ENCODE measurements at places on chromosomes 4 and X.

GRCh38 chr4:108142870-108143269, 25.9 kb downstream of the LEF1 start:
- DNase-seq, result no peak

- no peak for DNase-seq
Measured at GRCh38 chrX:49842621-49843020, 13.5 kb downstream of the PAGE4 start.

GRCh38 chr4:3176367-3177229, 72.4 kb upstream of the MSANTD1 start:
- no peak for DNase-seq

DNA sequence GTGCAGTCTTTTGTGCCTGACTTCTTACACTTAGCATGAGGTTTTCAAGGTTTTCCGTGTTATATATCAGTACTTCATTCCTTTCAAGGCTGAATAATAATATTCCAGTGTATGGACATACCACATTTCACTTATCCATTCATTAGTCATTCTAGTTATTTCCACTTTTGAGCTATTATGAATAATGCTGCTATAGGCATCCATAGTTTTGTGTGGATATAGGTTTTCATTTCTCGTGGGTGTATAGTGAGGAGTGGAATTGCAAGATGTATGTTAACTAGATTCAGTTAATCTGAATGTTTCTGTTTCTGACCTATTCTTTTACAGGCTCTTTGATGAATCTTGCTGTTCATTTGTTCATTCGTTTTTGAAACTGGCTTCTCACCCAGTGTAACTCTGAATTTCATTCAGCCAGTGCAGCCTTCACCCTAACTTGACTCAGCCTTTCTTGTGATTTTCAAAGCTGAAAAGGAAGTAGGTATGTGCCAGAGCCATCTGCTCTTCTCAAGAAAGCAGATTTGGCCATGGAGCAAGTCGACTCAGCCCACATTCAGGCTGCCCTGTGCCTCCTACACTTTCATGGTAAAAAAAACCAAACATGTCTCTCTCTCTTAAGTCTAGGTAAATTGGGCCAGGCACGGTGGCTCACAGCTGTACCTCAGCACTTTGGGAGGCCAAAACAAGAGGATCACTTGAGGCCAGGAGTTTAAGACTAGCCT, 56.3 kb upstream of the NOCT start:
- DNase-seq, result no peak

DNA sequence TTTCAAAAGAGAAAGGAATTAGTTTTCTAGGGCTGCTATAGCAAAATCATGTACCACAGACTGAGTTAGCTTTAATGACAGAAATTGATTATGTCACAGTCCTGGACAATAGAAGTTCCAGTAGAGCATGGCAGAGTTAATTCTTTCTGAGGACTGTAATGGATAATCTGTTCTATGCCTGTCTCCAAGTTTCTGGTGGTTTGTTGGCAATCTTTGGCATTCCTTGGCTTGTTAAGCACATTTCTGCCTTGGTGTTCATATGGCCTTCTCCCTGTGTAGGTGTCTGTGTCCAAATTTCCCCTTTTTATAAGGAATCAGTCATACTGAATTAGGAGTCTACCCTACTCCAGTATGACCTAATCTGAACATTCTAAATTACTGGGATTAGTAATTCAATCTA, 336.1 kb upstream of the PABPC4L start:
- DNase-seq, result no peak

GRCh38 chr4:77002321-77003107, 53.0 kb downstream of the SEPTIN11 start:
- DNase-seq, result no peak

DNA sequence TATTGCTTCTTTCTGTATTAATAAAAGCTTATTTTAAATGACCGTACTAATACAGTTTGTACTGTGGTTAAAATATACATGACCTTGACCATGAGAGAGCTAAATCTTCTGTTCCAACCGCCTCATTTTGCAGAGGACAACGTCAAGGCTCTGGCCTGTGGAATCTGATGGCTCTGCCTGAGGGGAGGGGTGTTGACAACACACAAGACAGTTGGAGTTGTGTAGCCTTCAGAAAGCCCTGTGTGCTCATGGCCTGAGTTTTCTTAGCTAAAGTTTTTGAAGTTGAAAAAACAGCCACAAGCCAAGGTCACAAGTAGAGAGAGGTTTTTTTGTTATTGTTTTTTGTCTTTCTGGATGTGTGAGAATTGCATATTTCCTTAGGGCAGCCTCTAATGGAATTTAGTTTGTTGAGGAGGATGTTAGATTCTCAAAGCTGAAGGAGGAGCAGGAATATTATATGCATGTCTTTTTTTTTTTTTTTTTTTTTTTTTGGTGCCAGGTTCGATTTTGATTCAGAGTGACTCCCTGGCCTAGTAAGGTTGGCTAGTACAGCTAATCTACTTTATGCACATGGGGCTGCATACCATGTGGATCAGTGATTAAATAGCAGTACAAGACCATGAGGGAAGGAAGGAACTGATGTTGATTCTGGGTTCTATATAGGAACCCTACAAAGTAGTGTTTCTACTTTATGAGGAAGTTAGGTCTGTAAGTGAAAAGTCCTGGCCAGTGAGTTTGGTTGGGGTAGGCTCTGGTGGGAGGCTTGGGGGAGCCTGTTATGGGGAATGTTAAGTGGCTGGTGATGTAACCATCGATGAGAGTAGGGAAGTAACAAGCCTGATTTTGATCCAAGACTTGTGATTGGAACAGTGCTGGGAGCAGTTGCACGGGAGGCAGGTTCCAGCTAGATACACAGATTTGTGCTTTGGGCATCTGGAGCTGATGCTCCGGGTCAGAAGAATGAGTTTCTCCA, 20.3 kb downstream of the SMS start:
- DNase-seq, result no peak
